ENCODE measurements at places on chromosomes 12 and 14.

DNA sequence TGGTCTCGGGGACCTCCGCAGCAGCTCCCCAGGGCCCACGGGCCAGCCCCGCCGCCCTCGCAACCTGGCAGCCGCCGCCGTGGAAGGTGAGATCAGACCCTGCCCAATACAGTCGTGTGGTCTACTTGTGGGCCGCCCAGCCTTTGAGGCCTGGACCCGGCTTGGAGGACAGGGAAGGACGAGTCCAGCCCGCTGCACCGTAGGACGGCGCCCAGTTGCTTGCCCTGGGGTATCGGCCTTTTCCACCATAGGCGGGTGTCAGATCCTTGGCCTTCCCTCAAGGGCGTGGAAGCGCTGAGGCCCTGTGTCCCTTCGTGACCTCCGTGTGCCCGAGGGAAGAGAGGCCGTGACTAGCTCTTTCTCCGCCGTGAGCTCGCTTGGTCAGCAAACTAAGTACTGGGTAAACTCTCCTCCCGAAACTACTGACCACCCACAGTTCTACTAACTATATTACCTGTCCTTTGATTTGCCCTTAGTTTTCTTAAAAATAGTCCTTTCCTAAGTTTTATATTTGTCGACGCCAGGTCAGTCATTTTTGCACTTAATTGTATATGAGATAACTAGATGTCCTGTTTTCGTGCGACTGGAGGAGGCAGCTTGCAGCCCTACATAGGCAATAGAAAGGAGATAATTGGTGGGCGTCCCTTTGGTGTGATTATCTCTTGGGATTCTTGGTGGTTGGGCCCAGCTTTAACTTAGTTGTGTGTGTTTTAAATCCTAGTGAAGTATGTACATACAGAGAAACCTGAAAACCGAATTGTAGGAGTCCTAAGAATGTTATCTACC lies 757 bp downstream of the SLC25A3 start:
- no peak for DNase-seq

DNA sequence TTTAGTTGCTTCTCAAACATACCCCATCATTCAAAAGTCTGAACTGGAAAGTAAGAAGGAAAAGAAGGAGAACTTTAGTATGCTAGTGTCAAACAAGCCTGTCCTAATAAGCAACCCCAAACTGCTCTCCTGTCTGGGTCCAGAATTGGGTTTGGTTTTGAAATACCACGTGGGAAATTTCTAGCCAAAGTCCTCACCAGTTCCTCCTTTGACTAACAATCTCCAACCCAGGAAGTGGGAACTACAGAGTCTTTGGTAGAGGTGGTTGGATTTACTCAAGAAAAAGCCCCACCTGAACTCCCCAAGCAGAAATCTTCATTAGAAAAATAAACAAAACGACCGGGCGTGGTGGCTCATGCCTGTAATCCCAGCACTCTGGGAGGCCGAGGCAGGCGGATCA lies 17.4 kb upstream of the EIF4B start:
- DNase-seq: no peak

- DNase-seq: no peak
These were observed 4.7 kb upstream of the GOLGA3 start for GRCh38 chr12:132833341-132833740.

GRCh38 chr12:27013611-27014084 lies 536 bp downstream of the TM7SF3 start:
- DNase-seq: no peak

DNA sequence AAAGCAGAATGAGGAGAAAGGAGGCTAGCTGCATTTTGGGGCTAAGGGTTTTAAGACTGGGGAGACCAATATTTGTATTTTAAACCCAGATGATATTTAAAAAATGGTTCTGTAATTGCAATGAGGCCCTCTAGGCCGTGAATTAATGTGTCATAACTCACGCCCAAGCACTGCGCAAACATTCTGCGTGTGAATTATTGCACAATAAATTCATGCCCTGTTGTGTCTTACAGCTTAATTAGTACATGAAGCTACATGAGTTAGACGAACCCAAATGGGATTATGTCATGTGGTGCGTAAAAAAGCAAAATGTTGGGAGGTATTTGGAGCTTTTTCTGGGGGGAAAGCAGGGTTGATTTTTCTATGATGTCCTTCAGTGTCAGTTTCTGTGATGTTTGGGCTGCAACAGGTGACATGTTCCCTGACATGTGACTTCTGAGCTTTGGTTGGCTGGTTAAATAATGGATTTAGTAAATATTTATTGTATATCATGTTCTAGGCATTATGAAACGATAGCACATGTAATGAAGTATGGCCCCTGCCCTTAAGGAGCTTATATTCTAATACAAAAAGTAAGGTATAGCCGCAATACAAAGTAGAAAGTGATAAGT lies 30.4 kb upstream of the CISTR start:
- no peak for DNase-seq

- DNase-seq: no peak
These were observed 42.7 kb downstream of the GPHB5 start for GRCh38 chr14:63276016-63276415.

DNA sequence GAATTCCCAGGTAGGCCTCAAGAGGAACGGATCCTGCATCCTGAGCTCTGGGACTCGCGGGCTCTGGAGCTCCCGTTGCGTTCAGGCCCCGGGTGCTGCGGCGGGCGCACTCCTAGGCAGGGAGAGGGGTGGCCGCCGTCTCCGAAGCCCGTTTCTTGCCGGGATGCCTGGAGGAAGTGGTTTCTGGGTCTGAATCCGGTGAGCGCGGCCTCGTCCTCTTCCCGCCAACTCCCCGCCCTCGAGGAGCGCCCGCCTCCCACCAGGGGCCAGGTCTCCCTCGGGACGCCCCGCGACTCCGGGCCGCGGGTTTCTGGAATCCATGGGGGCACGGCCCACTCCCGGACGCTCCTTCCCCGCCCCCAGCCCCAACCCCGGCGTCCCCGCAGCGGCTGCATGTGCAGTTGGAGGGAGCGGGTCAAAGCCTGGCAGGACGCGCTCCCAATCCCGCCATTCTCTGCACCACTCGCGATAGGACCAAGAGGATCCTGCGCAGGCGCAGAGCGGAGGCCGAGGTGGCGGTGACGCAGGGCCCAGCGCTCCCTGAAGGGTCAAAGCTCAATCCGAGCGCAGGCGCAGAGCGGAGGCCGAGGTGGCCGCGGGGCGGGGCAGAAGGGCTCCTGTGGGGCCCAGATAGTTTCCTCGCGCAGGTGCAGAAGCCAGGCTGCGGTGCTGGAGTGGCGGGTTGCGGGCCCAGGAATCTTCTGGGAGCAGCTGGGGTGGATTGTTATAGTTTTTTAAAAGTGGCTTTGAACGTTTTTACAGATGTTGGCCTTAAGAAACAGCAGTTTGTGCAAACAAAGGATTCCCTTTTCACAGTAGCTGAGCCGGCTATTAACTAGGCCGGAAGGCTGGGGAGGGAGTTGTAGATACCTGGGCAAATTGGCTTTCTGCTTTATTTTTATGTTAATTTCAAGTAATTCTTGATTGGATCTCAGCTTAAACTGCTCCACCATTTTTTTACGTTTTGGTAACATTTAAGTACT lies 796.4 kb downstream of the AACS start:
- DNase-seq: peak; percentile 4

GRCh38 chr14:82432301-82433105 lies 898.9 kb upstream of the SEL1L start:
- no peak for DNase-seq

GRCh38 chr12:57456145-57456700 lies 1.1 kb downstream of the INHBE start:
- DNase-seq: peak; percentile 70

DNA sequence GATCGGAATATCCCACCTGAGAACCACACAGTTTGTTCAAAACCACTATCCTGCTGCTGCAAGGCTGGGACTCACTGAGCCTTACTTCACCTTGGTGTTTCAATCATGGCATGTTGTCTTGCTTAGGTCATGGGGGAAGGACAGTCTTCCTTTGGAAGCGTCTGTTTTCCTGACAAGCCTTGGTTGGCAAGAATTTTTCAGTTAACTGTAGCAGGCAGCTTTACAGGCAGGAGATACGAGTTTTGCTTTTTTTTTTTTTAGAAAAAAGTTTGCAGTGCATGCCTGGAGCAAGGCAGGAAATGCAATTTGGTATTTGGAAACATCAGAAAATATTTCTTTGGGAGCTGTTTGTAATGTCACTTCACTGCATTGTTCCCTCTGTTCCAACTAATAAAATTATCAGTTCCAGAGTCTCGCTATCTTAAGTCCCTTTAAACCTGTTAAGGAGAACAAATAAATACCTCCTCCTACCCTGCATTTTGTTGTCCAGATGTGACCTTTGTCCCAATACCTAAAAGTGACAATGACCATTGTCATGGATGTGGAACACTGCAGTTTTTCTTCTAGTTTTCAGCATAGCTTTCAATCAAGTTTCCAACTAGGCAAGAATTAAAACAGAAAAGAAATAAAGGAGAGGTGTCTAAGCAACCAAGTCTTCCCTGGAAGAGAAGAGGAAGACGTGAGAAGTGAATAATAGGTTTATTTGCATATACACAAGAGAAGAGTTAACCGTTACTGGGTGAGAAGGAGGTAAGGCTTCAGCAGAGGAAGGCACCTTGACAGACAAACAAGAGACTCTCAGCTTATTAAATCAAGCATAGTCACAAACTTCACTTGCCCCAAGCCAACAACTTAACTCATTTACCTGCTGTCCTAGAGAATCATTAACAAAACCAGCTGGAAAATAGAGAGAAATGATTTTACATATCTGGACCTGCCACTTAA lies 71.4 kb upstream of the ACTN1 start:
- no peak for DNase-seq

DNA sequence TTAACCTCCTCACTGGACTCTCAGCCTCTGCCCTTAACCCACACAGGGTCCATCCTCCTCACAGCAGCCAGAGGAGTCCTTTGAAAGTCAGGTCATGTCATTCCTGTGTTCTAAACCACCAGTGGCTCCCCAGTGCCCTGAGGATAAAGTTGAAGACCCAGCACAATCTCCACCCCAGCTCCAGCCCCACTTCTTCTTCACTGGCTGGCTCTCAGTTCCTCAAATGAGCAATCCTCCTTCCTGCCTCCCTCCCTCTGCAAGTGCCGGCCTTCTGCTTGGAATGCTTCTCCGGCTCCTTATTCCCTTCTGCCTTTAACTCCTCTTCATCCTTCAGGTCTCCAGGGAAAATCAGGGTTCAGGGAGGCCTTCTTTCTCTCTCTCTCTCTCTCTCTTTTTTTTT lies 32.0 kb upstream of the SPPL3 start:
- DNase-seq: no peak

DNA sequence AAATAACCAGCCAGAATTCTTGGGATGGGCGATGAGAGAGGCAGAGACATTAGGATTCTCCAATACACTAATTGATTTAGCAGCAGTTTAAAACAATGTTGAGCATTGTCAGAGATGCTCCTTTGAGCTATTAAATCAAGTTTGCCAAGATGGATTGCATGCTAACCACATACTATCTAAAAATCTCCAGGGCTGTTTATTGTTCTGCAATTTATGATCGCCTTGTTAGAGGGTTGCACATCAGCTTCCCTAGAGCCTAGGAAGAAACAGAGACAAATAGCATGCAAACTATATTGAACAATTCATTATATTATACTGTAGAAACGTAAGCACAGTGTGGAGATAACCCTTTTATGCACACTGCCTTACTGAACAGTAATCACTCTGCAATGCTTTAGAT lies 599.9 kb downstream of the SOX5 start:
- no peak for DNase-seq
